ENCODE measurements at places on chromosomes 16 and 17.

DNA sequence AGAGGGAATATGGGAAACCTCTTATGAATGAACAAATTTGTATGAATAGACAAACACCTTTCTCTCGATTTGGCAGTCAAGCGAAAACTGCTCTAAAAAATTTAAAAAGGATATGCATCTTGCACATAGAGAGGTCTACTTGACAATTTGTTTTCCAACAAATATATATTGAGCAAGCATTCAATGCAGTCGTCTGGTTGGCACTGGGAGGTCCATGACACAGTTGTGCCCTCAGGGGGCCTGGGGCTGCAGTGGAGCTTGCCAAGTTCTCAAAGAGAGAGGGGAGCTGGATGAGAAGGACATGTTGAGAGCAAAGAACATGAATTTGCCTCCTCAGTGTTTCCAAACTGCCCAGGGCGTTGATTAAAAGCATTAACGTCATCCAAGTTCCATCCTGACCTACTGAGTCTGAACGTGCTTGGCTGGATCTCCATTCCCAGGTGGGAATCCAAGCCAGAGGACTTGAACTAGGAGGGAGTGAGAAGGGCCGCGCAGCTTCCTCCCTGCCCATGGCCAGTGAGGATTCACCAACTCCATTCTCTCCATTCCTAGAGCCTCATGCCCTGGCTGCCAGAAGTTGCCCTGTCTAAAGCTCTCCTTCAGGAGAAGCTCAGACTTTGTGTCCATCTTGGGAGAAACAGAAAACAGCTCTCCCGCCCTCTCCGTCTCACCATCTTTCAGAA, 24.5 kb downstream of the TBX2 start:
- DNase-seq, result no peak

GRCh38 chr16:53904533-53904932, 200.6 kb downstream of the FTO start:
- no peak for DNase-seq

DNA sequence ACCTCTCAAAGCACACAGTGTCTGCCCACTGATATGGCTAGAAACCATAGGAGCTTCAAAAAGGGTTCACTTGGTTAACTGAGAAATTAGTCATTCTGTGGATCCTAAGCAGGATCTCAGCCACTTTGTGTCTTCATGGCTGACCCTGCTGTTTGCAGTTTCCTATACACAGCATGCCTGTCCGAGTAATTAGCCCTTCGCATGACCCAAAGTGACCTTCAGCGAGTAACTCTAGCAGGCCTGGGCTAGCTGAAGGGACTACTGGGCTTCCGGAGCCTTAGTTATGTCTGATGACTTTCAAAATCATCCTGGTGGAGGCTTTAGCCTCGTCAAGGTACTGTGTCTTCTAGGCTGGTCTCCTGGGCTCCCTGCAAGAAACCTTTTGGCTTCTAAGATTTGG, 28.9 kb upstream of the FBXW10B start:
- DNase-seq, result peak; percentile 6

GRCh38 chr16:85104147-85104546, 8.1 kb downstream of the CIBAR2 start:
- DNase-seq, result no peak
